Posterior cingulate gyrus (tissue), 11 donors: ENCODE measurements at places on chromosomes 12 and 14.
A peak's percentile ranks its signal among the peaks of the same experiment; 100 is the strongest.

DNA sequence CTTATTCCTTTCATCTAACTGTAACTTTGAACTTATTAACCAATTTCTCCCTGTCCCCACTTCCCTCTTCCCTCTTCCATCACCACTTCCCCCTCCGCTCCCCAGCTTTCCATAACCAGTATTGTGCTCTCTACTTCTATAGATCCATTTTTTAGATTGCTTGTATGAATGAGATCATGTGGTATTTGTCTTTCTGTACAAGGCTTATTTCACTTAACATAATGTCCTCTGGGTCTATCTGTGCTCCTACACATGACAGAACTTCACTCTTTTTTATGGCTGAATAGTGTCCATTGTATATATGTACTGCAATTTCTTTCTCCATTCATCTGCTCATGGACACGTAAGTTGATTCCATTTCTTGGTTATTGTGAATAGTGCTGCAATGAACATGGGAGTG is 14.4 kb downstream of the ERP27 start:
- no peak for DNase-seq

GRCh38 chr14:65940056-65940735 is 527.7 kb downstream of the FUT8 start:
- no peak for DNase-seq

DNA sequence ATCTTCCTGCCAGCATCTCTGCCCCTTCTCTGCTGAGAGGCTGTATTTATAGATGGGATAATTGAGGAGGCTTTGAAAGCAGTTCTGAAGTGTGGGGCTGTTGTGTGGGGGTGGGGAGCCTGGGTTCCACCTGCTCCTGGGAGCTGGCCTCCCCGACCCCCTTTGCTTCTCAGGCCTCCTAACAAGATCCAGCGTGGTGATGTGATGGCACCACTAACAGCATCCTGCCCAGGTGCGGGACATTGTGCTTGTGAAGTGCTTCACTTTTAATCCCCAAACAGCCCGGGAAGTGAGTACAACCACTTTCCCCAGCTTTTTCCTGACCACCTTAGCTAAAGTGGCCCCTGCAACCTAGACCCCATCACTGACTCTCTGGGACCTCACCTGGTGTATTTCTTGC is 95.1 kb upstream of the NRXN3 start:
- no peak for DNase-seq

GRCh38 chr14:55749201-55749812 is 169.3 kb downstream of the KTN1 start:
- no peak for DNase-seq

DNA sequence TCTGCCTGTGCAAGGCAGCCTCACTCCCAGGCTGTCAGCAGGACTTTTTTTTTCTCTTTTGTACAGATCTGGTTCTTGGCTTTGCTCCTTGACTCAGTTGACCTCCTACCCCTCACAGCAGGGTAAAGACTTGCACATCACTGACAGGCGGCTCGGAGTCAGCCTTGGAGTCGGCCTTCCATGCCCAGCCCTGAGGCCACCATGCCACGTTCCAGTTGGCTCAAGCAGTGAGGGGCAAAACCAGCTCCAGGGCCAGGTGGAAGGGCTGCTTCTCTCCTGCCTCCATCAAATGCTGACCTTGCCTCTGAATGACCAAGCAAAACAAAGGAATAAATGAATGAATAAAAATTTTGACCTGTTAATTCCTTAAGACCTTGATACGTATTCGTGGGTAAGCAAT is 27.6 kb downstream of the JAG2 start:
- DNase-seq = no peak

DNA sequence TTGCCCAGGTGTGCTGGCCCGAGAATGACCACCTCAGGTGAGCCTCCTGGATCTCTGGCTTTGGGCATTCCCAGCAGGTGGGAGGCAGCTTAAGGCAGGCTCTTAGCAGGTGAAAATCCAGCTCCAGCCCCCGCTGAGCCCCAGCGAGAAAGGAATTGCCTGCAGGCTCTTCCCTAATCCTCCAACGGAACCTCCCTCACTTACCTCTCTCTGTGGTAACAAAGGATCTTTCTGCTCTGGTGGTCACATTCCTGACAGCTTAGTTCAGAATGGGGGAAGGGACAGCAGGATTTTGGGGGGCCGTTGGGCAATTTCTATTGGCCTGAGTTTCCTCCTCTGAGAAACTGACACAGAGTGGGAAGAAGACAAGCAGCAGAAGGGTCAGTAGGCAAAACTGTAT is 116.0 kb upstream of the LHX5 start:
- DNase-seq = no peak

GRCh38 chr14:90383731-90384542 is 12.9 kb upstream of the CALM1 start:
- DNase-seq = peak; percentile 64

- DNase-seq = no peak
Measured at GRCh38 chr12:88756917-88757316, 176.6 kb upstream of the KITLG start.

- peak; percentile 80 for DNase-seq
Measured at GRCh38 chr12:32501835-32502333, 102.5 kb downstream of the FGD4 start.

GRCh38 chr12:108016022-108016564 is 113.0 kb upstream of the WSCD2 start:
- no peak for DNase-seq

DNA sequence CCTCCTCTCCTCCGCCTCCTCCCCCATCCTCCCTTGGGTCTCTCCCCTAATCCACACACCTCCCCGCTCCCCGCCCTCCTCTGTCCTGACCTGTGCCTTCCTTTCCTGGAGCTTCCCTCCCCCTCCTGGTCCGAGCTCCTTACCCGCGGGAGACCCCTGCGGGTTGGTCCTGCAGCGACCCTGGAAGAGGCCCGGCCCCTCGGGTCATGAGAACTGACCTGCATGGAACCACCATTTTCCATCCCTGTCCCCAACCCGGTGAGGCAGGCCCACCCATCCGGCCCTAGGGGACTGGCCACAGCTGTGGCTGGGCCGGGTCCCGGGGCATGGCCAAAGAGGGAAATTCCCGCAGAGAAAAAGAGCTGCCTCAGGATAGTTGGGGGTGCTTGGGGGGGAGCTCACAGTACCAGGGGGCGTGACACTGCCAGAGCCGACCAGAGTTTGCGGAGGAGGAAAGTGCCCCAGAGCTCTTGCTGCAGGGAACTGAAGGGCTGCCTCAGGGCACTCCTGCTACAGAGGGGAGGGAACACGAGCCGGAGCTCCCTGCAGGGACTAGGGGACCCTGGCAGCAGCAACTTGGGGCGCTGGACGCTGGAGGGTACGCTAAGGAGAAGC is 613 bp downstream of the ARHGEF40 start:
- no peak for DNase-seq

DNA sequence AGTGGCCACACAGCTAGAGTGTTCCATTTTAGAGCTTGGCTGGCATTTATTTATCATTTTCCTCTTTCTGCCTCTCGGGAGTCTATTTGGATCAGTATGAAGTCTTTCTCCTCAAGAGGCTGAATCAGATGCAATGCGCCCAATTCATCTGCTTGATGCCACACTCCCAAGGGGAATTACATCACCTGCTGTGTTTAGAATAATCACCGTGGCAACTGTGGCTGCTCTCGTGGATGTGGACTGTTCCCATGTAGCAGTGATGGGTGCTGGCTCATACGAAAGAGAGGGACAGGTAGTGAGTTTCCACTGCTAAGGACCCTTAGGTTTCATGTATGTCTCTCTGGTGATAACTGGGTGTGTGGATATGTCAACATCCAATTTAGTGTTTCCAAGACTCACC is 70.7 kb downstream of the SRRM4 start:
- no peak for DNase-seq

- DNase-seq = no peak
Measured at GRCh38 chr12:12212769-12213168, 54.1 kb downstream of the LRP6 start.

- no peak for DNase-seq
Measured at GRCh38 chr12:108744021-108744897, 12.9 kb upstream of the CORO1C start.

- DNase-seq = no peak
Measured at GRCh38 chr14:104972301-104973134, 5.7 kb downstream of the AHNAK2 start.

GRCh38 chr14:24249230-24250021 is 7.0 kb upstream of the TINF2 start:
- DNase-seq = no peak

DNA sequence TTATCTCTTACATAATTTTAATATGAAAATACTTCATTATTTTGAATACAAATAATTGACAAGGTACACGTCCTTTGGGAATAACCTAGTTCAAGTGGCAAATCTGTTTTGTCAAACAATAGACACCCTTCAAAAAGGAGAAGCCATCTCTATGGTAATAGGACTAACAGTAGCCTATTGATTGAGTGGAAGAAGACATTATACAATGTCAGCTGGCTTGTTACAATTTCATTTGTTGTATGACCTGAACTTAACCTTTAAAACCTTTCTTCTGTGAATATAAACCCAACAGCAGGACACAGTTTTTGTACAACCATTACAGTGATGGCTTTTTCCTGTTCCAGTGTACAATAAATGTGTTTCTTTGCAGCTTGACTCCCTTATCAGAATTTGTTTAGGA is 8.1 kb downstream of the TMEM260 start:
- DNase-seq = no peak

DNA sequence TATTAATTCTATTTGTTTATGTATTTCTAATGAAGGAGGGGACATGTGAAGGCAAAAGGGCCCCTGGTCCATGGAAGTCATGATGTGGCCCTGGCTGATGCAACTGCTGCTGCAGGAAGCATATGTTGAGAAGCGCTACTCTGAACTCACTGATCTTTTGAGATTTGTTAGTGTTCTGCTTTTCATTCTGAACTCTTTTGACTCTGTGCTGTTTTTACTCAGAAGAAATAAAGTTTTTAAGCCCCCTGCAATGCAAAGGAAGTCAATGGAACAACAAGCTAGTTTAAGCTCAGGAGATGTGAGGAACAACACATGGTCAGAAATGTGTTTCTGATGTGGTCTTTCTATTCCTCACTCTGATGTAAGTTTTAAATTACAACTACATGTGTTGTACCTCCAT is 88.9 kb upstream of the BTG1 start:
- DNase-seq = no peak

DNA sequence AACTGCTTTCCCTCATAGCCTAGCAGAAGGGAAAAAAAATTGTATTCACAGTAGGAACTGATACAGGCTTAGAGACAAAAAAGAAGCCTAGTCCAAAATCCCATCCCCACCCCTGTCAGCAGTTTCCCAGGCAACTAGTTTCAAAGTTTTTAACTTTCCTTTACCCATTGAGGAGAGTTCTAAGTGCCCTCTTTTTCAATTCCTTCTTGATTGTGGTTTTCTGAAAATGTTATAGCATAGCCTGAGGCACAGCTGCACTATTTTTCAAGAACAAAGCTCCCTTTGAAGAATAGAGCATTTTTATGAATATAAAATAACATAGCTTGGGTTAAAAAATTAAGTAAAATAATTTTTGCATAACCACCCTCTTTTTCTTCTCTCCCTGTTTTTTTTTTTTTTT is 81.6 kb downstream of the IPO8 start:
- DNase-seq = no peak

DNA sequence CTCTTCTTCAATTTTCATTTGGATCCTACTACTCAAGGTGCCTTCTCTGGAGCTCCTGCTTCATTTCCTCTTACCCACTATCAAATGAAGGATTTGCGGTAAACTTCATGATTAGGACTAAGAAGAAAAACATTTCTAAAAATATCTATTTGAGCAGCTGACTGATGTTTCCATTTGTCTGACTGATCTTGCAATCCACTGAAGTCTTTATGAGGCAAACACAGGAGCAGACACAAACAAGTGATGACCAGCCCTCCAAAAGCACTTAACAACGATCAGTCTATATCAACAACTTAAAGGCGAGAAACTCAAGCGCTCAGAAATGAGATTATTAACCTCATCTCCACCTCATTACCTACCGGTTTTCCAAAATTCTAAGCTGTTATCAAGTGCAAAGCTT is 26.2 kb downstream of the OSBPL8 start:
- no peak for DNase-seq

DNA sequence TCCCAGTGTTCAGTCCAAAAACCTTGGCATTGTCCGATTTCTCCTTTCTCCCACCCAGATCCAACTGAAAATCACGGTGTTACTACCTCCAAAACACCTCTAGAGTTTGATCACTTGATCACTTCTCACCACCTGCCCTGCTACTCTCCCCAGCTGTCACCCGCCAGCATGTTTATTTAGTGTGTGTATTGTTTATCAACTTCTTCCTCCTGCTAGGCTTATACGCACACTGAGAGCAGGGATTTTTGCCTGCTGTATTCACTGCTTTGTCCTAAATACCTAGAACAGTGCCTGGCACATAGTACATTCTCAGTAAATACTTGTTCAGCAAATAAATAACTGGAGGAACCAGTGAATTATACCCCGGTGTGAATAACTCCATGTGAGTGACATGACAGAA is 5.0 kb downstream of the BDKRB1 start:
- DNase-seq = no peak

DNA sequence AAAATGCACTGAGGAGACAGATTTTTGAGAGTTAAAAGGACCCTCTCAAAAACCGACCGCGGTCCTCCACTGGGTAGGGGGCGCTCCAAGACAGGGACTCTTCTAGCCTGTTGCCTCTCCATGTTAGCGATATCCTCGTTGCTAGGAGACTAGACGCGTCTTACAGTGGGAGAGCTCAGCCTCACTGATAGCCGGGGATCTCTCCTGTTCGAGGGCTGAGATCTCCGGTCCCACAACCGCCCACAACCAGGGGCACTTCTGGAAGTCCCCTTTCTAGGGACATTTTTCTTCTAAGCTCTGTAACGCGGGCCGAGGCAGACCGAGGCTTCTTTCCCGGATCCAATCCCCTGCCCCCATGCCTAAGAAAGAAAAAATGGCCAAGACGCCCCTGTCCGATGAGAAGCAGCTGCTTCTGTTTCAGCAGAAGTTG is 21.3 kb downstream of the FKBP11 start:
- DNase-seq = peak; percentile 92

GRCh38 chr12:116295327-116296263 is 18.1 kb upstream of the MED13L start:
- DNase-seq = no peak

DNA sequence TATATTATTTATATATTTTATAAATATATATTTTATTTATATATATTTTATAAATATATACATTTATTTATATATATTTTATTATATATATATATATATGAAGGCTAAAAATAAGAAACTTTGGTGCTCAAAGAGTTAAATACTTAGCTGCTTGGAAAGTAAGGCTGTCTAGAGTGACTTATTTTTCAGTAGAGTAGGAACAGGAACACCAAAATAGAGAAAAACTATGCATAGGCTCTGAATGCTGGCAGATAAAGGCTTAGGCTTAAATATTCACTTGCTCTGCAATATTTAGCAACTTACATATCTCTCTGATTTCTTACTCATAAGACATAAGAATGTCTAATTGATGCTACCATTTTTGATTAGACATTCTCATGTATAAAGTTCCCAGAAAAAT is 991.2 kb downstream of the VRK1 start:
- DNase-seq = no peak

DNA sequence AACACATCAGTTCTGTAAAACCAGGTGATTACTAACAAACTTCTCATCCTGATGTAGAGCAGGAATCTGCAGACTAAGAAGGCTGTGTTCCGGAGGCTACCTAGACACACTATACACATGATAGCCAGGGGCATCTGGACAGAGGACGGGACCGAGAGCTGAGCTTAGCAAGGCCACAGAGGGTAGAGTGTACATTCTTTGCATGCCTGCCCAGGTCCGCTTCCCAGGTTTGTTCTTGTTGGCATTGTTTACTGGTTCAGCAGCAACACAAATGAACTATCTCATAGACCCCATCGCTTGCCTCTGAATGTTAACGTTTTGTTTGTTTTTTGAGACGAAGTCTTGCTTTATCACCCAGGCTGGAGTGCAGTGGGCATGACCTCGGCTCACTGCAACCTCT is 17.7 kb upstream of the TEAD4 start:
- DNase-seq = no peak

- no peak for DNase-seq
Measured at GRCh38 chr12:13023811-13024530, 20.2 kb upstream of the FAM234B start.
